Activated CD8-positive, alpha-beta memory T cell treated with anti-CD3 and anti-CD28 coated beads for 1 hour (primary cell): ENCODE measurements at places on chromosomes 3 and 15.

DNA sequence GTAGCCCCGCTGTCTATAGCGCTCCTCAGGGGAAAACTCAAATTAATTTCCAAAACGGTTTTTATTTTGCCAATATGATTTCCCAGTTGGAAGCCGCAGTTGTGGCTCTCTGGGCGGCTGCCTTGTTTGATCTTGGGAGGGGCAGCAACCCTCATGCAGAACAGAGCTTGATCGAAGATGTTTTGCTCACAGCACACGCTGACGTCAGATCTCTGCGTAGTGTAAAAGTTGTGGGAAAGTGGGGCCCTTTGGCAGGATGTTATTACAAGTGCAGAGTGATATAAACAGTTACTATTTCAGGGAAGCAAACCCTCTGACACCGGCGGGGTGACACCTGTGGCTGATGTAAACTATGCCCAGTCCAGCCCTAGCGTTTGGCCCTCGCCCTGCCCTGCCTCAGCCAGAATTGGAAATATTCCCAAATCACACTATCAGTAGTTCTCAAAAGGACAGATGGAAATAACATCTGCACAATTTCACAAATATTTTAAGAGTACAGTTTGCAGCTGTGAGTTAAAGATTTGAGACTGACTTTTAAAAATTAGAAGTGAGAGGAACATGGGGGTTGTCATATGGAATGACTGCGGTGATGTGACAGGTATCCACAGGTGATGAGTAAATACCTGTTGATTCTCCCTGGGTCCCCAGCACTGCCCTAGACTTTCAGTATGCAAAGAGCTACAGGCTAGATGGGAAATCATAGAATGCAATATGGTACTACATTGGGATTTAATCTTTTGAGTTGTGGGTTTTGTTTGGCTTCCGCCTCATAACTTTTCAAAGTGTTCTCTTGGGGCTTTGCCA lies 1.7 kb downstream of the SYNM start:
- no peak for DNase-seq

DNA sequence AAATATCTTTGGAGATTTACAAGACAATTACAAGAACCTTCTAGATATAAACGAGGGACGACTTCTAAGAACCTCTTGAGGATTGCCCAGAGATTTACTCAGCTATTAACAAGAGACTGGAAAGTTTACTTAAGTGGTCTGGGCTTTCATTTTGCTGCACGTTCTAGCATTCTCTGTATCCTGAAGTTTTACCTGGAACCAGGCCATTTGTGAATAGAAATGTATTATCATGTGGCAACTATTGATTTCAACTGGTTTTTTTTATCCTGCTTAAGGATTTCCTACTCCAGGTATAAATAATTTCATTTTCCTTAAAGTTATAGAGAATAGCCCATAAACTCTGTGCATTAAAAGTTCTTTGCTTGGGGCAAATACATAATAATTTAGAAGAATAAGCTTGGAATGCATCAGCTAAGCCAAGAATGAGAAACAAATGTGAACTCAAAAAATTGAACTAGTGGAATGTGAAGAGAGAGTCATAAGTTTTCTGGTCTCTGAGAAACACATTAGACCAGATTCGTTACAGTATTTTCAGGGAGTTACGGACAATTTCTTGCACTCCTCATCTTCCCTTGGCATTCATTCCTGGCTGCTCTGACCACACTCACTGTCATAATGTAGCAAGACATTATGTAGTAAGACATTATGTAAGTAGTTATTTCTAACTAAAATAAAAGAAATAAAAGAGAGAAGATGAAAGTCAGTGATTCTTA lies 1.3 kb downstream of the AQP9 start:
- DNase-seq: no peak

GRCh38 chr3:164683489-164683888 lies 394.8 kb downstream of the SI start:
- DNase-seq: no peak

DNA sequence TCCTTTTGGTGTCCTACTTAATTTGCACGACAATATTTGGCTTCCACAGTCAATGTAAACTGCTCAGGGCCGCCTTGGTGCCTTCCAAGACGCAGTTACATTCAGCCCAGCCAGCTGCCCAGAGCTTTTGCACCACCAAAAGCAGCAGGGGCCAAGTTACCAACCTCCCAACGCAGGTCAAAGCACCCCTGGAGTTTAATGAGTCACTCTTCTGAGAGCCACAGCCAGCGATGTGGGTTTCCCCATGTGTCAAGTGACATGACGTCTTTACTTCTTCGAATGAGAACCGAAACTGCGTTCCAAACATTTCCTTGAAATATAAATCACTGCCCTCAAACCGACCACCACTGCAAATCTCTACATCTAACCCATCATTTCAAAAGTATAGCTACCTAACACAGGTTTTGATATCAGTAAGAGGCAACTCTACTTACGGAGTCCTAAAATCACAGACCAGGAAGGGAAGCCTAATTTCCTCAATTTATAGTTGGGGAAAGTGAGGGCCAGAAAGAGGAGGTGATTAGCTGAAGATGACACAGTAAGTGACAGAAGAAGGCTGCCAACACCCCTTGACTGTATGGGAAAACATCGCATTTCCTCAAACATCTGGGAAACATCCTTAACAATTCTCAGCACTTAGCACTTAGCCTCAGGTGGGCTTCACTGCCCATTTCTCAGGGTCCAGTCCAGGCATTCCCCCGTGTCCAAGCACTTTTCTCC lies 24.5 kb downstream of the MB21D2 start:
- no peak for DNase-seq

DNA sequence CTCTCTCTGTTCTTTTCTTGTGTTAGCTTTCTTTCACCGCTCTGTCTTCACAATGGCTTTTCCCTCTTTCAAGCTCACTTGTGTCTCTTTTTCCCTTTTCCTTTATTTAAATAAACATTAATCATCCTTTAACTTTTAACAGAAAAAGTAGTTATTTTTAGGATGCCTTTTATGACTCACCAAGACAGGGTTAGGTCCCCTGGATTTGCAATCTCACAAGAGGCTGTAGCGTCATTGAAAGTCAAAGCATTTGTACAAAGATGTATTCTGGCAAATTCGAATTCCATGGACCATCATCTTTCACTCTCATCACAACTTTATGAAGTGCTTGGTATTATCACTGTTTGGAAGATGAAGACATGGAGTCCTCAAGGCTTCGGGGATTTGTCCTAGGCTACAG lies 34.8 kb upstream of the MCTP2 start:
- DNase-seq: no peak

GRCh38 chr3:120057626-120058025 lies 36.6 kb downstream of the GSK3B start:
- DNase-seq: no peak

DNA sequence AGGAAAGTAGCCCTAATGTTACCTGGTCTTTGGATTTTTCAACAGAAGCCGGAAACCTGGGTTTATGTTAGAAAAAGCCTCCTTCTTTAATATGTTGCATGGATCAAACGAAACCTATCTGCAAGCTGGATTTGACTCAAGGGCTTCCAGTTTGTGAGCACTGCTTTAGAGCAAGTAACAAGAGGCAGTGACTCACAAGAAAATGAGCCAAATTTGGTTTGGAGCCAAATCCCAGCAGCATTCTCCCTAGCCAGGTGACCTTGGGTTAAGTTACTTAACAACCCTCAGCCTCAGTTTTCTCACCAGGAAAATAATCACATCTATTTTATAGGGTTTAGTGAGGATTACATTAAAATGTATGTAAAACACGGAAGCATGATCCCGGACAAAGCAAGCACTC lies 215.2 kb upstream of the PRICKLE2 start:
- no peak for DNase-seq

GRCh38 chr3:77240072-77240650 lies 200.3 kb downstream of the ROBO2 start:
- DNase-seq: no peak

DNA sequence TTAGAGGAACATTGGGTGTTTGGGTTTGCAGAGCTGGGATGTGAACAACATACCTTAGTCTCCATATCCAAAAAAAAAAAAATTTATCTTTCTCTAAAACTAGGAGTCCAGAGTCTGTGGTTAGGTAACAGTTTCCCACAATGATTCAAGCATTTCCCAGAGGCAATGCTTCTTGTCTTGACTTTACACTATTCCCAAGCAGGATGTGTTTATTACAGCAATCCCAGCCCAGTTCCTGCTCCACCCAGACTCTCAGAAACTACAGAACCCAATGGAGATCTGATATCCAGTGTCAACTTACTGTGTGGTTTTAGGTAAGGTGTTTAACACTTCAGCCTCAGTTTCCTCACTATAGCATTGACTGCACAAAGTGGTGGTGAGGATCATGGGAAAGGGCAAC lies 2.3 kb upstream of the C3orf62 start:
- no peak for DNase-seq

DNA sequence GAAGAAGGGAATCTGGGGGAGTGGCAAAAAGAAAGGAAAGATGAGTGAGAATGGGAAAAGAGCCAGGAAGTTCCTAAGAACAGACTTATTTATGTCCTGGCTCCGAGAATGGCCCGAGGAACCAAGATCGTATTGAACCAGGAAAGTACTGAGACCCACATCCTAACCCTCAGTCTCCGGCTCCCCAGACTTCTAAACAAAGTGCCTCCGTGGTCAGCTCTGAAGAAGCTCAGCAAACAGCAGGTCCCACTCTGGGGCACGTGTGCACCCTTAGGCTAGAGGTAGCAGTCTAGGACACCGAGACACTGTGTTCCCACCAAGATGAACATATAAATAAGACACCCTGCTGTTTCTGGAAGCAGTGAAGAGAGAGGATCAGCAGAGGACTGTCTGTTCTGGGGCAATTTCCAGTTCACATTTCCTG lies 307.4 kb downstream of the NTRK3 start:
- DNase-seq: no peak

GRCh38 chr3:32484436-32484835 lies 18.2 kb downstream of the CMTM6 start:
- DNase-seq: no peak

- no peak for DNase-seq
These were observed 28.1 kb downstream of the KCNAB1 start for GRCh38 chr3:156148345-156148945.

DNA sequence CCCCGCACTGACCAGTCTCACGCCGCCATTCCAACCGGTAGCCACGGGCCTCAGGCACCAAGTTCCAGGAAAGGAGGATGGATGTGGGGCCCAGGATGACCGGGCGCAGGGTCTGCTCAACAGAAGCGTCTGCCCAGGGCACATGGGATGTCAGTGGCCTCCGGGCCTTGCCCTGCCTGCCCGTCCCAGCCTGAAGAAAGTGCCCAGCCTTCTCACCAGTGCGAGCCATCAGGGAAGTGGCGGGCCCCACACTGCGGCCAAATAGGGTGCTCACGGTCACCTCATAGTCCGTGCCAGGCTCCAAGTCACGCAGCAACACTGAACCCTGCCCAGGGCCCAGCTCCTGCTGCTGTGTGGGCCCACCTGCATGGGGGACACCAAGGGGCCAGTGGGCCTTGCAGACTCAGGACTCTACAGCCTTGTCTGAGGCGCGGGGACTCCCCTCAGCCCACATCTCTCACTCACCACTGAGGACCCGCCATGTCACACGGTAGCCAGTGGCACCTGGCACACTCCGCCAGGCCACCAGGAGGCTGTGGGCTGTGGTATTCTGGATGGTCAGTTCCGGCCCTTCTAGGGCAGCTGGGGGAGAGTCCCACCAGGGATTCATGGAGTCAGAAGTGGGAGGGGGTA lies 3.1 kb downstream of the COL7A1 start:
- DNase-seq: no peak

GRCh38 chr15:29291067-29291845 lies 21.6 kb upstream of the NSMCE3 start:
- no peak for DNase-seq

GRCh38 chr3:111605493-111605892 lies 10.3 kb upstream of the ZBED2 start:
- DNase-seq: no peak

- DNase-seq: no peak
These were observed 156.3 kb downstream of the LPP start for GRCh38 chr3:188310270-188310710.

GRCh38 chr15:64824929-64825430 lies 467 bp downstream of the PIF1 start:
- DNase-seq: no peak

GRCh38 chr3:46400846-46401245 lies 6.0 kb downstream of the CCR5AS start:
- no peak for DNase-seq

DNA sequence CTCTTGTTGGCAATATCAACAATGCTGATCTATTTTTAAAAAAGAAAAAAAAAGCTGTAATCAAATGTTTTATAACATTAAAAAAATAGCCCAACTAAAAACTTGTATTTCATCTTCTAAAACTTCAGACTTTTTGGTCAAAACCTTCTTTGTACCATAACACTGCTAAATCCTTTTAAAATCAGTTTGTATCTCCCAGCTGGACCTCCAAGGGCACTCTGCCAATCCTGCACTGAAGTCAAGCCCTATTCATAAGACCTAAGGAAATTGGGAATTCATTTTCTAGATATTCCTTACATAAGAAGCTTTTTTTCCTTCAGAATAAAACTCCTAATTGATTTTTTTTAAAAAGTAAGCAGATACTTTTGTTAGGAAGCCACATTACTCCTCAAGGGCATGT lies 38.2 kb upstream of the HCLS1 start:
- no peak for DNase-seq

DNA sequence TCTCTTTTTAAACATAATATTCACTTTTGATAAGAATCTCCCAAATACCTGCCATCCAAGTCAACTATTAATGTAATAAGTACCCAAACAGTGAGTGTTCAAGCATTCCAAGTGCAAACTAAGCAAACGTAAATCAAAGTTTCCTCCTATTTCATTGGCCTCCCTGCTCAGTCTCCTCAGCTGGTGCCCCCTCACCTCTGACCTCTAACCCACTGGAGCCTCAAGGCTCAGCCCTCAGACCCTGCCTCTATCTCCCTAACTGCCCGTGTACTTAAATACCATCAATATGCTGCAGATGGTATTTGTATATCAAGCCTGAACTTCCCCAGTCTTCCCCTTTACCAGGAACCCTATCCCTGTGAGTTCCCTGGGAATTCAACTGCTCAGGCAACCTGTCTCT lies 31.8 kb downstream of the CHSY1 start:
- no peak for DNase-seq

DNA sequence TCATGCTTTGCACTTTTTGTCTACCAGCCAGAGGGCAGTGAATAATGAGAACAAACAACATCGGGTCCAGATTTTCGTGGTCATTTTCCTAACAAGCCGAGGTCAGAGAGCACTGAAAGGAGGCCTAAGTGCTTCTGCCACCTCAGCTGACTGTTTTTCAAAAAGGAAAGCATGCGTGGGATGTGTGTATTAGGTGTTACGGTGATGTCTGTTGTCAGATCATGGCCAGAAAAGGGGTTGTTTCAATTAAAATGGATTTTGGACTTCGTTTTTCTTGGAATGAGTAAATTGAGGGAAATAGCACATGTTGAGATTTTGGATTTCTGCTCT lies 99.5 kb downstream of the APBA2 start:
- no peak for DNase-seq

GRCh38 chr15:78399091-78399490 lies 38.9 kb upstream of the IREB2 start:
- DNase-seq: no peak

GRCh38 chr3:17076940-17077605 lies 192.3 kb downstream of the PLCL2 start:
- DNase-seq: no peak

DNA sequence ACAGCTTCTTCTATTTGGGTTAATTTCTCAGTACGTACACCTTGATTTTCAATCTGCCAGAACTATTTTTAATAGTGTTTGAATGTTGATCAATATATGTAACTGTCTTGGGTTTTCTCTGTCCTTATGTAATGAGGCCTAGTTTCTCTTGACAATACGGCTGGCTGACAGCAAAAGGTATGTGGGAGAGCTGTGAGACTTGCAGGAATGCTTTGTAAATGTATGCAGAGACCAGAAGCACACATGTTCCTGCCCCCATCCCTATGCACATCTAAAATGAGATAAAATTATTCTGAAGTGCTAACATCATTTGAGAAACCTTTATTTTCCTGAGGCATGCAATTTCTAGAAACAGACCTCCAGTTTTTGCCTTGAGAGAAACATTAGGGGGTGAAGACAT lies 593.8 kb upstream of the GBE1 start:
- DNase-seq: no peak
